Right renal cortex interstitium (tissue), 3 donors: ENCODE measurements at places on chromosomes 2 and 18.

GRCh38 chr2:176612736-176613135, 343.5 kb downstream of the MTX2 start:
- no peak for DNase-seq

DNA sequence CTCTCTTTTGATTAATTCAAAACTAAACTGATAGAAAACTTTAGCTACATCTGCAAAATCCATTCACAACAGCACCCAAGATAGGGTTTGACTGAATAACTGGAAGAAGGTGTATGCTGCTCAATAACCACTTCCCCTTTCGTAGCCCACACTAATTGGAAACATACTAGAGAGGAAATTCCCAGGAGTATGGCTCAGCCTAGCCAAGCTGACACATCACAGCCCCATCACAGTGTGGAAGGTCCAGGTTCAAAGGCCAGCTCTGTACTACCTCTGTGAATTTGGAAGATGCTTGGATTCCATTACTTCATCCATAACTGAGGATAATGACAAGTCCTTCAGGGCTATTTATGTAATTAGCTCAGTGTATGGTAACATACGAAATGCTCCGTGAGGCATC, 185.4 kb downstream of the FBXO15 start:
- no peak for DNase-seq

GRCh38 chr18:58654896-58655614, 16.2 kb upstream of the MALT1 start:
- no peak for DNase-seq

DNA sequence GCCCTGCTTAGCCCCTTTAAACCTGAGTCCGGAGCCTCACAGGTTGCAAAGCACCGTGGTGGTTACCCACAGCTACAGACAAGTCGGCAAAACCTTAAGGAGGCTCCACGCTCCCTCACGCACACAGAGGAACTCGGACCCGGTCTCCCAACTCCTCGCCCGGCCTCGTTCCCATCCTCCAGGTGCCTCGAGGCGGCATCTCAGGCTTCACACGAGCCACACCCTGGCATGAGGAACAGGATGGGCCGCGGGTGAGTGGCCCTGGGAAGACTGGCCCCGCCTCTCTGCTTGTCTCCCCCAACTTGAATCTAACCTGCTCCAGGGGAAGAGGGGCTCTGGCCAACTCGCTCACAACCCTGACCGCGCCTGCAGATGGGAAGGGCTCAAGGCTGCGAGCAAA, 97.4 kb downstream of the EIPR1 start:
- no peak for DNase-seq

DNA sequence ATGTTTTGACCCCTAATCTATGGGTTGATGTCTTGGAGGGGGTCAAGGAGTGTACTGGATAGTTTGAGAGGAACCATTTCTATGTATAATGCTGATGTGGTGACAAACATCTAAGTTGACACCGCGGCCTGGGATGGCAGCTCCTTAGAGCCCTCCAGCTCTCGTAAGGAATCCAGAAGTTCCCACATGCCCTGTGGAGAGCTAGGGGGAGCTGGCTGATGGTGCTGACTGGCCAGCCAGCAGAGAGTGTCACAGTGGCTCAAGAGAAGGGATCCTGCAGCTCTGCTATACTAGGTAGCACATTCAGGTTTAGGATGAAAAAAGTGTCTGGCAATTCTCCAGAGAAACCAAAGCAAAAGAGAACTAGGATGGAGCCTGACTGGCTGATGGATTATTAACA, 842.2 kb upstream of the VRK2 start:
- no peak for DNase-seq

DNA sequence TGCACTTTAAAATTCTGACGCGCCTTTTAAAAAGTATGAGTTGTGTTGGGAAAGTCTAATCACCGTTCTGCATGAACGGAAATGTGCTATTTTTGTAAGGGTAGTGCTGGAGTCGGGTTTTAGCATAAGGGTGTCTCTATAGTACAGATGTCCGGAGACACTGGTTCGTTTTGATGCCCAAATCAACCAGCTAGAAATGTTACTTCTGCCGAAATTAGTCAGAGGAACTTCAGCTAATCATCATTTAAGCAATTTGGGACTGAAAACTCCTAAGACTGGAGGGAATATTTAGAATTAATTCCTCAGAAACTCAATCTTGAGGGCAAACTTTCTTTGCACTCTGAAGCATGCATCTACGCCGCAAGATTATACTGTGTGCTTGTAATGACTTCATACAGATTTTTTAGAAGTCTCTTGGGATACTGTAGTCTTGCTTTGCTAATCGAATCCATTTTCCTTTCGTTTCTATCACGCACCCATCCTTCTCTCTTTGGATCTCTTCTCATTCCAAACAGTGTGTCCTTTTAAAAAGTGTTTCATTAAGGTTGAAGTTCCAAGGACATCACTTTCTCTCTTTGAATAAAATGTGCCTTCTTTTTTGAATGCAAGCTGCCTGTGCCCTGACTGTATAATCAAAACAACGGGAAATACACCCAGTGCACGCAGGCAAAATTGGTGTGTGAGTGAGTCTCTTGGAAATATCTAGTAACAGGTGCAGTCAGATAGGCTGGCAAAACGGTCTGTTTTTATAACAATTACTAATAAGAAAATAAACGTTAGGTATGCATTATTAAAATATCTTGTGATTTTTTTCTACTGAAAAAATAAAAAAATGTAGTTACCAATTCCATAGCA, 270.9 kb upstream of the TCF4 start:
- DNase-seq, result no peak

DNA sequence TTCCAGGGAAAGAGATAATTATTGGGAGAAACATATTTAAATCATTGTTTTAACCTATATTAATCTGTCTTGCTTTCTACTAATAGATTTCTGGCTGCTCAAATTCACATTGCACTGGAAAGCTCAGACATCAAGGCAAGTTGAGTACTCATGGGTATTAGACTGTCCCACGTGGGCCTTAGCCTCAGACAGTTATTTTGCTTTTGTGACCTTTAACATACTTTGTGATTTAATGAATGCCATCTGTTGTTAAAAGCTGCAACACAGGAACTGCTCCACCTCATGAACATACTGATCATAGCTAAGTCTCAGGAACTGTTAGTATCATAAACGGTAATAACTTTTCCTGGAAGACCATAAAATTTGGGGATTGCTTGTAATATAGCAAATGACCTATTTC, 2.7 kb upstream of the LCT start:
- DNase-seq, result no peak
